ENCODE measurements at places on chromosomes 11 and 22. TPM values are rescaled to one million over a fixed set of nuclear protein-coding genes. Genes with fewer than 3 reads are reported as not detected.

Gene NLRP14
- not detected for polyA plus RNA-seq

Gene FREY1
- polyA plus RNA-seq = 0.39 TPM

Gene APOL1
- polyA plus RNA-seq = 14.6 TPM

Gene C22orf31
- polyA plus RNA-seq = not detected

Gene PGA3
- polyA plus RNA-seq = not detected

Gene PARVA
- polyA plus RNA-seq = not detected

Gene DEFB131B
- polyA plus RNA-seq = not detected

Gene PRR33
- 0.62 TPM for polyA plus RNA-seq

Measured in GM12878 (cell line).